ENCODE measurements at places on chromosomes 1 and 21.

- no peak for DNase-seq
Observed at GRCh38 chr1:27423709-27424108, 31.3 kb downstream of the GPR3 start.

DNA sequence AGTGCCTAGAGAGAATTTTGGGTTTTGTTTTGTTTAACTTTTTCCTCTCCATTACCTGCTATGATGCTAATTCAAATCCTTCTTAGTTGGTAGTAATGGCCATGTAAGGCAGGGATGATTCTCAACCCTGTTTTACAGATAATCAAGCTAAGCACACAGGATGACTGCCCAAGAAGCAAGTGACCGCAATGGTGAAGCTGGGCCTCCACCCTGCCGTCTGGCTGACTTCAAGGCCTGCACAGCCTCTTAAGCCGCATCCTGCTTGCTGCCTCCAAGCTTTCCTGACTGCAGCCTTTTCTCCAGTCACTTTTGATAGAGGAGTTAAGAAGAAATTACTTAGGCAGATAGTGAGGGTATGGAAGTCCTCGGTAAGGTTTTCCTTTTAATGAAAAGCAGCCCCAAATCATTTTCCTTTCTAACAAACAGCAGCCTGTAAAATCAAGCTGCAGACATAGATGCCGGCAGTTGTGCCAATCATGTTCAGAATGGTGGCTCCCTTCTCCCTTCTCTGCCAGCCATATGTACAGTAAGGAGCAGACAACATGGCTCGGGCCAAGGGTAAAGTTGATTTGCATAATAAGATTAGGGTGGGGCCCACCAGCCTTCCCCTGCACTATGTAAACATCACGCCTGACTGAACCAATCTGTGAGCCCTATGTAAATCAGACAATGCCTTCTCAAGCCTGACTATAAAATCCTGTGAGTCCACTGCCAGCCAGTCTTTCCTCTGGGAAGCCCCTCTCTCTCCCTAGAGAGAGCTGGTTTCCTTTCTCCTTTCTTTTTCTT is 8.8 kb upstream of the CTBS start:
- no peak for DNase-seq

DNA sequence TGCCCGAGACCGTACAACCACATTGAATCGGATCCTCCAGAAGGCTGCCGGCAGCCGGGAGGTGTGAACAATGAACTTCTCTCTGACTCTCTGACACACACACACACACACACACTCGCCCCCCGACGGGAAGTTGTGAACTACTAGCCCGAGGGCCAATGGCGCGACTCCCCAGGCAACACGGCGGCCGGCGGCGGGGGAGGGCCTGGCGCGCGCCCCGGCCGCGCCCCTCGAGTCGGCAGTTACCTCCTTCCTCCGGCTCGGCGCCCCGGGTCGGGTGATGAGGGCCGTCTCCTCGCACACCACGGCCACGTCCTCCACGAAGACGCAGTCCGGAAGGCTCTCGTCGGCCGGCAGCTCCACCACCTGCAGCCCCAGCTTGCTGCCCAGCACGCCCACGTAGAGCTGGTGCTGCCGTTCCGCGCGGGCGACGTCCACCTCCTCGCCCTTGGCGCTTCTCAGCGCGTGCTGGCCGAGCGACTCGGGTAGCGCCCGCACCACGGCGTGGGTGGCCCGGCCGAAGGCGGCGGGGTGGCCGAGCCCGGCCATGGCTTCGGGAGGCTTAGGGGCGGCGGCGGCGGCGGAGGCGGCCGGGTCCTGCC is 361 bp downstream of the DDAH1 start:
- DNase-seq = no peak

DNA sequence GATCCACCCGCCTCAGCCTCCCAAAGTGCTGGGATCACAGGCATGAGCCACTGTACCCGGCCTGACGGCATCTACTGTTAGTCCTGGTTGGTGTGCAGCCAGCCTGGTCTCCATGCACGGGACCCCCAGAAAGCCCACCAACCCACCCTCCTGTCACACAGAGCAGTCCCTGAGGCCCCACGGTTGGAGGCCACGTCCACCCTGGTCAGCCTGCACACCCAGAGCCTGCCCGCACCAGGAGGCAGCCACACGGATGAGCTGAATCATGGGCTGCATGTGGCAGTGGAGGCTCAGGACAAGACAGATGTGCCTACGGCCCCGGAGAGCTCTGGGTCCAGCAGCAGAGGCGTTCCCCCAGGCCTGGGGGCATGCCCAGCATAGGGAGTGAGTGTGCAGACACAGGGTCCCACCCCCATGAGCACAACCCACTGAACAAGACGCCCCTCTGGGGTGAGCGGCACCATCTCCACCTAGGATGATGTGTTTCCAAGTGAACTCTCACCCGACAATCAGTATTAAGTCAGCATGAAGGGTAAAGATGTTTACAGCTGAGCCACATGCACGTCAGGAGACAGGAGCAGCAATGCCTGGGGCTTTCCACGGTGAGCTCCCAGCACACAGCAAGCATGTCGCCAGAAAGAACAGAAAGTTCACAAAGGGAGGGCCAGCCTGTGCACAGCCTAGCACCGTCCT is 102.1 kb downstream of the WDR4 start:
- DNase-seq = no peak

- DNase-seq = no peak
Observed at GRCh38 chr1:162387226-162388082, 5.9 kb downstream of the C1orf226 start.

DNA sequence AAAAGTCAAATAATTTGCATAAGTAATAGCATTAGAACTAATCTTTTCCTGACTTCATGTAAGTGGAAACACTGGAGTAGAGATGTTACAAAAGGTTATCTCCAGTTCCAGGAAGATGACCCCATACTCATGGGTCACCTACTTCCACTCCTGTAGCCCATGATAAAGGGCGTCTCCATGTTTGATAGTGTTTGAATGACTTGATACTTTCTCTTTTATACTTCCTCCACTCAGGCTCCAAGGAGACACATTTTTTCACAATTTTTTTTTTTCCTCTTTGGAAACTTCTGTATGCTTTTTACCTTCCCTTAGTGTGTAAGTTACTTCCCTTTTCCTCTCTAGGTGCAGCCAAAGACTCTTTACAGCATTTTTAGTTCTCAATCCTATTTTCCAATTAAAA is 382.1 kb upstream of the B3GALT2 start:
- no peak for DNase-seq

DNA sequence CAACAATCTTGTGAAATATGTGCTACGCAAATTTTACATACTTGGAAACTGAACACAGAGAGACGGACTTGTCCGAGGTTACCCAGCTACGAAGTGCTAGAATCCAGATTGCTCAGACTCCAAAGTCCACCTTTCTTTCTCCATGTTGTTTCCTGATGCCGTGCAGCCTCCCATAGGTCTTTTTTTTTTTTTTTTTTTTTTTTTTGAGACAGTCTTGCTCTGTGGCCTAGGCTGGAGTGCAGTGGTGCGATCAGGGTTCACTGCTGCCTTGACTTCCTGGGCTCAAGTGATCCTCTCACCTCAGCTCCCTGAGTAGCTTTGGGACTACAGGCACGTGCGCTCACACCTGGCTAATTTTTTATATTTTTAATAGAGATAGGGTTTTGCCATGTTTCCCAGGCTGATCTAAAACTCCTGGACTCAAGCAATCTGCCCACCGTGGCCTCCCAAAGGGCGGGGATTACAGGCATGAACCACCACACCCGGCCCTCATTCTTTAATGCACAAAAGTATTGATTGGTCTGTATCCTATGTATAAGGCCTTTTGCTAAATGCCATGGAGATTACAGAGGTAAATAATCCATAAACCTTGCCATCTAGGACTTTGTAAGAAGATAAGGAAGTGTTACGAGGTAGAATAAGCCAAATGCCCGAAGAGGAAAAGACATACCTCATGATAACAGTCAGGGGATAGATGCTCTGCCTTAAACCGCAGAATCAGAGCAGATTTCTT is 92.8 kb downstream of the C1orf21 start:
- DNase-seq = no peak

GRCh38 chr1:229758101-229759036 is 132.3 kb downstream of the URB2 start:
- DNase-seq = no peak

GRCh38 chr1:154607609-154608396 is at the start of gene ADAR:
Gene ADAR, minus strand, starts transcription at chr1:154608186. Its CDS starts 180 bp downstream, at chr1:154608006.
- DNase-seq = peak; percentile 81

DNA sequence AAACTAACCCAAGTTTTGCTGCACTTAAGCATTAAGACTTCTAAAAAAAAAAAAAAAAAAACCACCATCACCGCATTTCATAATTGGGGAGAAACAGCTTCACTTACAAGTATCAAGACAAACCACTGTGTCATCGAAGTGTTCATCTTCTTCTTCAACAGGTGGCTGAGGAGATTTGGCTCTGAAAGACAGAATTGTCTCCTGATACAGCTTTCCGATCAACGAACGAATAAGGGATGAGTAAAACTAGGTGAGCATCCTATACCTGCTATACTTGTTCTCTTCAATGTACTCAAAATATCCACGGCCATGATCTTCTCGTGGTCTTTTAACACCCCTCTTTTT is 2.0 kb downstream of the HNRNPU start:
- DNase-seq = no peak

- no peak for DNase-seq
Observed at GRCh38 chr21:35217504-35218060, 168.5 kb upstream of the RUNX1 start.

- no peak for DNase-seq
Observed at GRCh38 chr1:12580054-12580887, 37.7 kb downstream of the DHRS3 start.

DNA sequence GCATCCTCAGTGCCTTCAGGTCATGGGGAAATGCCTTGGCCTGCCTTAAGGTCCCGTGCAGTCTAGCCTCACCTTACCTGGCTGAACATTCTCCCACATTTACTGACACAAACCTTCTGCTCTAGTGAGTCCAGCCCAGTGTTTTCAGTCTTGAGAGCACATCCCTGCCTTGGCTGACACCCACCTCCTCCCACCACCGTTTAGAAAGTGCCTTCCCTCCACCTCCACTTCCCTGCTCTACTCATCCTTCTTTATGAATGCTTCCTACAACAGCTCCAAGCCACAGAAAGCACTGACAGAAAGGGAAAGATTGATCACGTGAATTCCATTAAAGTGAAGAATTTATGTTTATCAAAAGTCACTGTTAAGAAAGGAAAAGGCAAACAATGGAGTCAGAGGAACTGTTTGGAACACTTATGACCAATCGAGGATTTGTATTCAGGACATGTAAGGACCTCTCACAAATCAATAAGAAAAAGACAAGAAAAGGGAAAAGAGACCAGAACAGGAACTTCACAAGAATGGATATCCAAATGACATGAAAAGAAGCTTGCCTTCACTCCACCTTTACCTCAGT is 59.8 kb downstream of the DDR2 start:
- no peak for DNase-seq

DNA sequence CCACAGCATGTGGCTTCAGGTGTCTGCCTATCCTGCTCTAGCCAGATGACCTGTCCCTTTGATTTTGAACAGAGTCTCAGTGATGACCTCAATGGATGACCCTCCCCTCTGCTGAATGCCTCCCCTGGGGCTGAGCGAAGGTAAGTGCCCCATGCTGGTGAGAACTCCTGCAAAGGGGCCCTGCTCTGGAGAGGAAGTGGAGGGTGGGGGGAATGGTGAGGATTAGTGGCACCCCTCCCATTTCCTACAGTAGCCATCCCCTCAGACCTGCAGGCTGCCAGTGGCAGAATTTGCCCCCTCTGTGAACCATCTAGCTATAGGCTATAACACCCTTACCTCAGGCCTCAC is 3.7 kb upstream of the PMVK start:
- no peak for DNase-seq

- peak; percentile 31 for DNase-seq
Observed at GRCh38 chr1:92484472-92485380, 2.0 kb downstream of the GFI1 start.

DNA sequence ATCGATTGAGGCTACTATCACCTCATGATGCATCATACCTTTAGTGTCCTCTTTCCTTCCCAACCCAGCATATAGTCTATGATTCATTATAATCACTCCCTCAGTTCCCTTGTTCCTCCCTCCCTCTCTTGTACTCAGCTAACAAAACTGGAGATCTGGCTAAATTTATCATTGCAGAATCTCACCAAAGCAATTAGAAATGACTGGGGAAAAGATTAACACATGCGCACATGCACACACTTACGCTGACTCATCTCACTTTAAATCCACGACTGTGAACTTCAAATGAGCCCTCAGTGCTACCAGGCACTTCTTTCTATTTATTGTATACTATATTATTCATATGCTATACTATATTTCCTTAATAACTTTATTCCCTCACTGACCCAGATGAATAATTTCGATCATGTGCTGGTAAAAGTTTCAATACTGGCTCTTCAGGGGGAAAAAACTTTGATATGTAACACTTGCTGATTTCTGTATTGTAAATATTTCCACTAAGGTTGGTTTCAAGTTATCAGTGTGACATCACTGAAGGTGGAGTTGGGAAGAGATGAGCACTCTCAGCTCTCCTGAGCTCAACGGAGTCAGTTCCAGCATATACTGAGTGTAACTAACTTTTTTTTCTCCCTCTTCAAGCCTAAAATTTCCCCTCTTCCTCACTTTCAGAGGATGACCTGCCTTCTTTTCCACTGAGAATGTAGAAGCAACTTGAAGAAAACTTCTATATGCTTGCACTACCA is 613.7 kb upstream of the B3GALT2 start:
- DNase-seq = no peak

DNA sequence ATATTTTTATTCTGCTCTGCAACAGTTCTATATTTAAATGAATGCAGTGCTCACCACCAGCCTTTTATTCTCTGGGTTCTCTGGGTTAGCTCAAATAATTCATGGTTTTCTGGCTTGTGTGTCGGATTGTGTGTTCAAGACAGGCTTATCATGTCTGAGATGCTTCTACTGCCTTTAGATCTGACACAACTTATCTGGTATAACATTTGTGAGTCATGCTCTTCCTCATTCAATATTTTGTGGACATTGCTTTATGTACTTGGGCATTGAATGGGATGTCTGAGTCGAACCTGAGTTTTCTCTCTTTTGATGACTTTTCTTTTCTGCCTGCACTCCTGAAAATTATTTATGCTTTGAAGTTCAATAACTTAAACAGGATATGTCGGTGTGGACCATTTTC is 17.6 kb upstream of the PKP1 start:
- DNase-seq = no peak

DNA sequence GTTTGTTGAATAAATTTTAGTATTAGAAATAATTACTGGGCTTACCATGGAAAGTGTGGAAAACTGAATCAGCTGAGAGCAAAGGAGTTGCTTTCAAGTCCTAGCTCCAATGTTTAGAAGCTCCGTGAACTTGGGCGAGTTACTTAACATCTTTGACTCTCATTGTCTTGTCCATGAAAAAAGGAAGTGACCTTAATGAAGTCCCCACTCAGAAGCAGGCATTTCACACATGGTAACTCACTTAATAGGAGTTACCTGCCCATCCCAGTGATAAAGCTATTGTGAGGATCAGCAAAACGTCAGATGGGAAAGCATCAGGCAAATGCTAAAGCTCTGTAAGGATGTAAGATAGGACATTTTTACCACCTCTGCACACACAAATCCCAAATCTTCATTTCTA is 34.0 kb upstream of the GADD45A start:
- no peak for DNase-seq

- DNase-seq = no peak
Observed at GRCh38 chr1:205438213-205439158, 16.6 kb upstream of the LEMD1 start.

- DNase-seq = no peak
Observed at GRCh38 chr21:43976661-43977060, 35.4 kb upstream of the TRAPPC10 start.

Data from effector CD8-positive, alpha-beta T cell (primary cell).